ENCODE measurements at places on chromosomes 12 and 14.
A peak's percentile ranks its signal among the peaks of the same experiment; 100 is the strongest.

DNA sequence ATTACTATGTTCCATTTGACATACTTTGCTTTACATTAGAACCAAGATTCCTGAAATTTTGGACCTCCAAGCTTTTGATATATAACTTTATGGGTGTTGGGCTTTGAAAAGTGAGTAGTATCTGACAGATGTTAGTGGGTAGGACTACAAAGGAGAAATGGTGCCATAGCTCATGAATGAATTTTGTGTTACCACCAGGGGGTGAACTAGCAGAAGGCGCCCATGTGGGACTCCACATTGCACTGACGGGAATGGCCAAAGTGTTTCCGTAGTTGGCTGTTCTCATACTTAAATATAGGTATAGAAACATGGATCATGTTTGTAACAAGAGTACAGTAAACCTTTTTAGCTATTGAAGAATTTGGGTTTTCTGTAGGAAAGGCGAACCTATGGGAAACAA, 337.5 kb downstream of the FLRT2 start:
- no peak for DNase-seq

DNA sequence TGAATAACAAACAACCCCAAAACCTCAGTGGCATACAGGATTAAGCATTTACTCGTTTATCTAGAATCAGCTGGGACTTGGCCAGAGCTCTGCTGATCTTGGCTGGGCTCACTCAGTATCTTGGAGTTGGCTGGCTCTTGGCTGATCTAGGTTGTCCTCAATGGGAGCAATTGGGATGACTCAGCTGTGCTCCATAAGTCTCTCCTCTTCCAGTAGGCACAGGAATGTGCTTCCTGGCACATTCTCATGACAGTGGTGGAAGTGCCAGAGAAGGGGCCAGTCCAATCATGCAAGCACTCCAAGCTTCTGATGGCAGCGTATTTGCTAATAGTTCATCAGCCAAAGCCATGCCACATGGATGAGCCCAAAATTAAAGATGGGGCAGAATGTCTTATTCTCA, 41.7 kb upstream of the ANO4 start:
- no peak for DNase-seq

- no peak for DNase-seq
These were observed 103.8 kb upstream of the RESF1 start for GRCh38 chr12:31855427-31855826.

DNA sequence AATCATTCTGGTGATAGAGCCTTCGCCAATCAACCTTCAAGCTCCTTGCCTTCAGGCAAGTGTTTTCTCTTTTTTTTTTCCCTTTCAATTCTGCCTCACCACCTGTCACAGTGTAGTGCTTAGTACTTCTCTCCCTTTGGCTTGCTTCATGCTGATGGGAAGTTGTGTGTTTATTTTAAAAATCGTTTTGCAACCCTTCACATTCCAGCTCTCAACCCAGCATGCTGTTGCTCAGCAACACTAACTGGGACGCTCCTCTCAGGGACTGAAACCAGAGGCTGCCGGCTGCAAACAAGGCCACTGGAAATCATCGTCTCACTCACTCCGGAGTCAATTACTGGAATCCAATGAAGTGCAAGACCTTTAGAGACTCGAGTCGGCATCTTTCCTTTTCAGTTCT, 342.7 kb downstream of the PRKD1 start:
- no peak for DNase-seq

GRCh38 chr14:26286081-26286912, 311.5 kb downstream of the NOVA1 start:
- DNase-seq, result no peak

DNA sequence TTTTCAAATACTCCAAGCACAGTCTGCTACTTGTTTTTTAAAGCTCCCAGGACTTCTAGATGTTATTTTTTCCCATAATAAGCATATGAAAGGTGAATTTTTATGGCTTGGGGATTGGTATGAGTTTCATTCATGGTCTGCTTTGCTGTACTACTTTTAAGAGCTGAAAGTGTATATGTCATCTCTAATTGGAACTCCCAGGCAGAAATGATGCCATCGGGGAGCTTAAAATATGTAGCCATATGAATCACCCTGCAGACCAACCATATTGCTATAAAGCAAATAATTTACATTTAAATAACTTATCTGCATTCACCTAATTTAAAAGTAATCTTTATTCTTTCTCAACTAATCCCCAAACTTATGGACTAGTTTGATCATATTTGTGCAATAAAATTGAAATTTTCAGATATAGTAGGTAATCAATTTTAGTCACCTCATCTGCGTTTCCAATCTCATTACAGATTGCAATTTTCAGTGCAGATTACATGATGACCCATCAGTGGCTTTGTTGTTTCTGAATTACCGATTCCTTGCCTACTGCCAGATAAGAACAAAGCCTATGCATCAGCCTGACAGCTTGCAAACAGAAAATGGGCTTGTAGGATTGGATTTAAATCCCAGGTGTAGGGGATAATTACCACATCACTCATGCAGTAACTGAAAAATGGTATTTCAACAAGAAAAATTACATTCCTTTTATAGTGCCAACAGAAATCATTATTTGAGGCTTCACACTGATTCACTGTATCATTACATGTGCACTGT, 689.4 kb downstream of the NOVA1 start:
- no peak for DNase-seq

- no peak for DNase-seq
These were observed 50.7 kb downstream of the JAG2 start for GRCh38 chr14:105117710-105118385.

- no peak for DNase-seq
These were observed 241.5 kb downstream of the GXYLT1 start for GRCh38 chr12:41903014-41903708.

GRCh38 chr12:89259821-89260220, 92.5 kb downstream of the DUSP6 start:
- DNase-seq, result no peak

- DNase-seq, result no peak
These were observed 66.4 kb upstream of the MAP1LC3B2 start for GRCh38 chr12:116492703-116493324.

- DNase-seq, result no peak
These were observed 364.1 kb upstream of the KITLG start for GRCh38 chr12:88944397-88944796.

DNA sequence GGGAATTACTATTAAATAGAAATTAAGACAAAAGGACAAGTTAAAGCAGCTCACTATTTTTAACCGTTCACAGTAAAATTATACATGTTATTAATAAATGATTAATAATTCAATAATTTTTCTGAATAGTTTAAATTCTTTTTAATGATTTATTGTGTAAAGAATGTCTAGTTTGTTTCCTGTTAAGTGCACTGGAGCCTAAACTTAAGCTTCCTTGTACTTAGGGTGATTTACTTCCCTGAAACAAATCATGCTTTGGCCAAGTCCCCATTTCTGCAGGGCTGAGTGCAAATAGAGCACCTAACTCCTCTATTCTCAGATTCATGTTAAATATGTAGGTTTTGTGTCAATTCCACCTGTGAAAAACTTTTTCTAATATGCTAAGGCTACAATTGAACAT, 188.9 kb upstream of the PDZRN4 start:
- DNase-seq, result no peak

- DNase-seq, result no peak
These were observed 24.0 kb upstream of the ESRRB start for GRCh38 chr14:76351941-76352340.

GRCh38 chr14:93003945-93004698, 81.2 kb downstream of the CHGA start:
- no peak for DNase-seq

- DNase-seq, result no peak
These were observed 18.2 kb upstream of the STRAP start for GRCh38 chr12:15863984-15864383.

- no peak for DNase-seq
These were observed 28.7 kb upstream of the PLD4 start for GRCh38 chr14:104895786-104896661.

DNA sequence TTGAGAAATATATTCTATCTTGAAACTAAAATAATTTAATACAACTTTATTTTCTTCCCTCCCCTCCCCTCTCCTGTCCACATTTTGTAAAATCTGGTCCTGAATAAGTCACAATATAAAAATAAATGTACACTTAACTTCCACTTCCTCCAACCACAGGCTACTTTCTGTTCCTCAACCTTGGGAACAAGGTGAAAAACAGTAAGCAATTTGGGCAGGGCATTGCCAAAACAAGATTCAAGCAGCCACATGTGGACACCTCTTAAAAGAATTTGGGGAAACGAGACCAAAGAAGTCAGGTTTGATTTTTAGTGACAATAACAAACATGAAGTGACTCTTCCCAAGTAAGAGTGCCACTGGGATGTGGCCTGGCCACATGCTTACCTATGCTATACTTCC, 115.7 kb downstream of the PTPRQ start:
- DNase-seq, result no peak

- peak; percentile 13 for DNase-seq
These were observed 563 bp downstream of the DCP1B start for GRCh38 chr12:2003676-2004112.

GRCh38 chr14:70832561-70833305, 23.4 kb upstream of the MAP3K9 start:
- DNase-seq, result no peak

- DNase-seq, result no peak
These were observed 14.7 kb upstream of the MSRB3 start for GRCh38 chr12:65263777-65264176.

DNA sequence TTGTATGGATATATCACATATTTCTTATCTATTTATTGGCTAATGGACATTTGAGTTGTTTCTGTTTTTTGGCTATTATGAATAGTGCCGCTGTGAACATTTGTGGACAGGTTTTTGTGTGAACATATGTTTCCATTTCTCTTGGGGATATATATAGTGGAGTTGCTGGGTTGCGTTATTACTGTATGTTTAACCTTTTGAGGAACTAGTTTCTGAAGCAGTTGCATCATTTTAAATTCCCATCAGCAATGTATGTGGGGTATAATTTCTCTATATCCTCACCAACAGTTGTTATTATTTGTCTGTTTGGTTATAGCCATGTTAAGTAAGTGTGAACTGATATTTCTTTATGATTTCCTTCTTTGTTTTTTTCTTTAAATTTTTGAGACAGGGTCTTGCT, 10.7 kb downstream of the TCTN2 start:
- no peak for DNase-seq

DNA sequence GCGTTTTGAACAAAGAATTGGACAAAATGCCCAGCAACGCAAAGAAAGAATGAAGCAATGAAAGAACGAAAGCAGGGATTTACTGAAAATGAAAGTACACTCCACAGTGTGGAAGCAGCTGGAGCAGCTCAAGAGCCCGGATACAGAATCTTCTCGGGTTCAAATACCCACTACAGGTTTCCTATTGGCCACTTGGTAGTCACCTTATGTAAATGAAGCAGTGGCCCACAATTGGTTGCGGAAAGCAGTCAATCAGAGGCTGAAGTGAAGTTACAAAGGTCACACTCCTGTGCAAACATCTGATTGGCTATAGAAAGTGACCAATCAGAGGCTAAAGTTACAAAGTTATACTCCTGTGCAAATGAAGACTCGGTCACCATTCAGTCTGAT, 15.0 kb upstream of the PPP1R13B start:
- DNase-seq, result no peak

DNA sequence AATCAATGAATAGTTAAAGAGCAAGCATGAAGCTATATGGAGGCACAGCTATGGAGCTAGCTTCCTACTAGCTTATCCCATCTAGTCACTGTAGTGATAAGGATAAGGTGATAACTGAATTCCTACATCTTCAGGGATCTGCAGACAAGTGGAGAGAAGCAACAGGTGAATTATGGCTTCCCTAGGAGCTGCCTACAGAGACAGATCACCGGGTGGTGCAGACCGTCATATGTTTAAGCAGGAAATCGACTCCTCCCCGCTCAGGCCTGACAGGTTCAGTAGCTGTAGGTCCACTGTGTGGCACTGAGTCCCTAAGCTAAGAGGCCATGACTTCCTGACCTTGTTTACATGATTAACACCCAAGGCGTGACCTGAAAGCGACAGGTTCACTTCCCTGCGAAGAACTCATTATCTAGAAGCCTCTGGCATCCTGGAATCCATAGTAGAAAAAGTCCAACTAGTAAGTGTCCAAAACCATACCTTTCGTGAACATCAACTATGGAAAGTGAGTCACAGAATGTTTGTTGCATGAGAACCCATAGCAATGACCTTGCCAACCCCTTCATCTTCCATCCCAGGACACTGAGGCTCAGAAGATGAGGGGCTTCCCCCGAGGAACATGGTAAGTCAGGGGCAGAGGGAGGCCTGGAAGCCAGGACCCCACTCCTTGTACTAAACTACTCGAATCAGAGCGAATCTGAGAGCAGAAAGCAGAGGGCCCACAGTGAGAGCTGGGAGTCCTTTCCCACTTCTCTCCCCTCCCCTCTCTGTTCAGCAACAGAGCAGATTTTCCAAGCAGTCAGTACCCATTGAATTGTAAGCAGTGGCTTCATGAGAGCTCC, 75.4 kb upstream of the CCND2 start:
- no peak for DNase-seq

DNA sequence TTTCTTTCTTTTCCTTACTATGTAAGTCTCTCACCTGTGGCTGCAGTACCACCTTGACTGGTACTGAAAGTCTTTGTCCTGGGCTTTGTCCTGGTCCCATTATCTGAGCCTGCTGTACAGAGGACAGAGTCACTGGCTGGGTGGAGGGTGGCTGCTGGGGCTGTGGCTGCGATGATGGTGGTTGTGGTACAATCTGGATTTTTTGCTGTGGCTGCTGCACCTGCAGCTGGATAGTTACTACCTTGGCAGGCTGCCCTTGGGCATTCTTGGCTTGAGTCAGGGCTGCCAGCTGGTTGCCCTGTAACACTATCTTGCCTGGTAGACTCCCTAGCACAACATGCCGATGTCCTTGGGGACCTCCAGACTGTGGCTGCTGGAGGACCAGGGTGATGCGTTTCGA, 27.0 kb downstream of the CHD8 start:
- DNase-seq, result no peak

DNA sequence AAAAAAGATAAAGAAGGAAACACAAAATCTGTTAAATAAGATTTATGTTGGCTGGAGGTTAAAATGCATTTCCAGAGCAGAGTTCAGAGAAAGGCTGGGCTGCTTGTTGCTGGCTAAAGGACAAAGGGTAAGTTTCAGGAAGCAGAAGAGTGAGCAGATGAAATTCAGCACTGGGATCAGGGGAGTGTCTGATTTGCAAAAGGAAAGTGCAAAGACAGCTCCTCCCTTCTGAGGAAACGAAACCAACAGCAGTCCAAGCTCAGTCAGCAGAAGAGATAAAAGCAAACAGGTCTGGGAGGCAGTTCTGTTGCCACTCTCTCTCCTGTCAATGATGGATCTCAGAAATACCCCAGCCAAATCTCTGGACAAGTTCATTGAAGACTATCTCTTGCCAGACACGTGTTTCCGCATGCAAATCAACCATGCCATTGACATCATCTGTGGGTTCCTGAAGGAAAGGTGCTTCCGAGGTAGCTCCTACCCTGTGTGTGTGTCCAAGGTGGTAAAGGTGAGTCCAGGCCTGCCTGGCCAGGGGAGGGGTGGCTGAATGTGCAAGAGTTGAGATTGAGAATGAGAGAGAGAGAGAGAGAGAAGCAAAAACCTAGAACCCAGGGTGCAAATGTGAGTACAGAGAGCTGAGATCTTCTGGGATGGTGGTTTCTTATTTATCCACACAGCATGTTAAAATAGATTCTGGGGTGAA, at the start of gene OAS1:
Gene OAS1 (plus strand): TSS at position 251 of the 703 bp plus-strand sequence. CDS start 78 bp downstream, at position 329.
- DNase-seq, result peak; percentile 64

Data from CD4-positive, alpha-beta T cell treated with Interleukin-4 for 1 hour (primary cell).